CD4-positive, alpha-beta T cell treated with Interleukin-6 for 4 hours (primary cell): ENCODE measurements at places on chromosomes 3 and 15.

DNA sequence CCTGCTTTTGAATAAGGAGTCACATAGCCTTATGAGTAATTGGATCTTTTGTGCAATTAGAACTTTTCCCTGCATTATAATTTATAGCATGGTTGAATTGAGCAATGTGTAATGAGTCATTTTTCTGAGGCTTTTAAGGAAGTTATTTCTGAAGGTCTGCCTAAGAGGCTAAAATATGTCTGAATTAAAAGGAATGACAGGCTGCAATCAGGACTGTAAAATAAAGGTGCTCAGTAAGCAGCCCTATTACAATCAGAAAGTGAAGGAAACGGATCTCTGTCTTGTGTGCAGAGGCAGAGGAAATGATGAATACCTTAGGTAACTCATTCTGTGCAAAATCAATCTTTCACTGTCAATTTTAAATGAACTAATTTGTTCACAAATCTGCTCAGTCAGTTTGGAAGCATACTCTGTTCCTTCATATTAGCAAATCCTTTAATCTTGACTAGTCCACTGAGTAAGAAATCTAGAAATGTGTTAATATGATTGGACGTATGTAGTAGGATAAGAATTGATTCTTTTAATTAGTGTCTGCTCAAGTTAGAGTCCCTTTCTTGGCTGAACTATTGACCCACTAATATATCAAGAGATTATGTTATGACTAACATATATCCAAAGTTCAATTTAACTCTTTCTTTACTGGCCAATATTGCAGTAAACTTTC is 290.1 kb downstream of the ZIC1 start:
- no peak for DNase-seq

DNA sequence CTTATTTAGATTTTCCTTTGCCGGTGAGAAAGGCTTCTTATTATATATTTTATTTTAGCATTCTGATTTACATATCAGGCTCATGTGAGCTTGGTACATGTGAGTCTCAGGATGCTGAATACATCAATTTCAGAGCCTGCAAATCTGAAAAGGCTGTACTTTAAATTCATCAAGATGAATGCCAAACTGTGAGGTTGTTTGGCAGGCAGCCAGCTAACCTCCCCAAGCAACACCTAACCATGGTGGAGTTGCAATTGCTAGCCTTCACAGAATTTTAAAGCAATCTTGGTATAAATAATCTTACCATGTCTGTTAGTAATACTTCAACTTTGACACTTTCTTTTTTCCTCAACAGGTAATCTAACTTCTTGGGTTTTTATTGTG is 252.5 kb downstream of the CDIN1 start:
- no peak for DNase-seq

GRCh38 chr3:162865466-162865865 is 1368.9 kb downstream of the OTOL1 start:
- no peak for DNase-seq

DNA sequence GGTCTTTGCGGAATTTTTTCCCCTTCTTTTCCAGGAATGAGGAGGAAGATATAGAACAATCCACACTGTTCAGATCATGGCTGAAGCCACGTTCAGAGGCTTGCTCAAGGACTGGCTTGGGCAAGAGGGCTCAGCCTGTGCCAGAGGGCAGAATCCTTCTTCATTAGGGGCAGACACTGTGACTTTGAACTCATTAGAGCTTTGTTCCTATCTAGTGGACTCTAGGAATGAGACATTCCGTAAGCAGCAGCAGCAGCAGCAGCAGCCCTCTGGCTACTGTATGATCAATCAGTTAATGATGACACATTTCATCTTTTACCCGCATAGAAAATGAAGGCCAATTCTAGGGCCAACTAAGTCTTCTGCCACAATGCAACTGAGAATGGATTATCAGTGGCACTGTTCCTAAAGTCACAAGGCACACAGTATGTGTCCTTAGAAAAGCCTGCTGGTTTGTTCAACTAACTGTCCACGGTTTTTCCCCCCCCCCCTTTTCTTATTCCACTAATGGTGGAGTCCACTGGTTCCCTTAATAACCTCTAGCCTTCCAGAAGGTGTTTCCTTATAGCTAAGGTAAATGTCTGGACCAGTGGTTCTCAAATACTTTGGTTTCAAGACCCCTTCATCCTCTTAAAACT is 1.7 kb upstream of the RAB8B start:
- DNase-seq = no peak

DNA sequence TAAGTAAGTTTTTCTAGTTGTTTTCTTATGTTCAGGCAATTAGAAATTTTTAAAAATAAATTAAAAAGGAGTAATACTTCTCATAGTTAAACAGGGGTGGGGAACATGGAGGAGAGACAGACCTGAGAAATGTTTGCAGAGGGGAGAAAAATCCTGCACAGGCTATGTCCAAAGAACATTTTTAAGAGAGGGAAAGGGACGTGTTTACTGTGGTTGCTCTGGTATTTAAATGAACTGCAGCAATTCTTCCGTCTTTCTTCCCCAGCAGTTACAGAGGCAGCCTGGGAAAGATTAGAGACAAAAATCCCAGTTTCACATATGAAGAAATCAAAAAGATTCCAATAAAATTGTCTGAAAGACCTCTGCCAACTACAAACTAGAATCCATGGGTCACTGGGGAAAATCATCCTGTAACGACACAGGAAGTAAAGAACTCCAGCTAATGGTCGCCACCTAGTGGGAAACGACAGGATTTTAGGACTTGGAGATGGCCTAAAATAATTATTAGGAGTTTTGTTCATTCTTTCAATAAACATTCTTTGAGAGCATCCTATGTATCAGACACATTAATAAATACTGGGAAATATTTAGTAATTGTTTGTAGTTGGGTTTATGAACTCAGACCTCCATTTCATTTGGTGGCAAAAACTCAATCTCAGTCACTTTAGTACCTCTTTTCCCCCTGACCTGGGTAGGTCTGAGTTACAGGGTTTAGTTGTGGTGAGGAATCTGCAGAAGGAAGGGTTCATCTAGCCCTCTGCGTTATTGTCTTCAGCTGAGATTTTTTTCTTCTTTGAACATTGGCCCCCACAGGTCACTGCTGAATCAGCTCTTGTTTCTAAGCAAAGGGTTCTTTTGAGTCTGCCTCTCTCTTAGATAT is 69.9 kb upstream of the GOLIM4 start:
- DNase-seq = no peak

GRCh38 chr3:175731543-175731942 is 872.4 kb downstream of the NAALADL2 start:
- DNase-seq = no peak

DNA sequence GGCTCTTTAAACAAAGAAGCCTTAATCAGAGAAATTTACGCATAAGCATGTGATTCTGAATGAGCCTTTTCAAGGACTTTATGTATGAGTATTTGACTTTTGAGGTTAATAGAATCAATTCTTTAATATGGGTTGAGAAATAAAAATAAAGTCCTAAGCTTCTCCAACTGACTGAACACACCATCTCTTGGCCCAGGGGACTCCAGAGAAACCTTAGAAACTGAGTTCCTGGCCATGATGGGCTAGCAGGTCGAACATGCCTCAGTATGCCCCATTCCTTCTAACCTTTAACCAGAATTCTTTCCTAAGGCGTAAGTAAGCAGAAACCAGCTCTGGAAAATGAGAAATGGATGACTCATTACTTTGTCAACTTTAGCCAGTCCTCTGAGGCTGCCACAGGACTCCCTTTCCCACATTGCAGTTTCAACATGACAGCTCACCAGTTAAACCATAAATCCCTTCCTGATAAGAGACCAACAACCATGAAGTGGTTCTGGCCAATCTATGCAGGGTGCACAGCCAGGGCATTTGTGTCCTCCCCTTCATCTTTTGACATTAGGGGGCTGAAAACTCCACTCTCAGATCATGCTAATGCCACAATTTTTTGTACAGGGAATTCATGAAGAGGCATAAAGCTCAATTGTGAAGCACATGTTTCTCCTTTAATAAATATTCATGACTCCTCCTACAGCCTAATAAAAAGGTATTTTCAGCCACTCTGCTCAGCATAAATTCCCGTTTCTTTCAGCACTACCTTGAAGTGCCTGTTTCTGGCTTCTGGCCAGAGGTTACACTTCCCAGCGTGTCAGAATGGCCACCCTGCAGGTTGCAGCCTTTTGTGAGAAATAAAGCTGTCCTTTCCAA is 33.3 kb downstream of the TM4SF18 start:
- no peak for DNase-seq

DNA sequence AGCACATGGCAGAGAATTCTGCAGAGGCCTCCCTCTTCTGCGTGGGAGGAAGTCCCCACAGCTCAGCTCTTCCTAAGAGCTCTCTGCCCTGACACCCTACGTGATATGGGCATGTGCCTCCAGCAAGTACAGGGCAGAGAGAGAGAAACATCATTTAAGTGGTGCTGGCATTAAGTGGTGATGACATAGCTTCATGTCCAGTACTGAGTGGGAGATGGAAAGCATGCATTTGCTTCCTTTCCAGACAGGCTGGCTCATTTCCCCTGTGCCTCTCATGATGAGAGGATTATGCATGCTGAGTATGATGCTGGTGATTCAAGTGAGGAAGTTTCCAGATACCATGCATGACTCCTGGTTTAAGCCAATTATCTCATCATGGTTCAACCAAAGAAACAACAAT is 26.9 kb downstream of the BFSP2 start:
- no peak for DNase-seq

GRCh38 chr15:47432826-47433225 is 284.5 kb upstream of the SEMA6D start:
- no peak for DNase-seq

DNA sequence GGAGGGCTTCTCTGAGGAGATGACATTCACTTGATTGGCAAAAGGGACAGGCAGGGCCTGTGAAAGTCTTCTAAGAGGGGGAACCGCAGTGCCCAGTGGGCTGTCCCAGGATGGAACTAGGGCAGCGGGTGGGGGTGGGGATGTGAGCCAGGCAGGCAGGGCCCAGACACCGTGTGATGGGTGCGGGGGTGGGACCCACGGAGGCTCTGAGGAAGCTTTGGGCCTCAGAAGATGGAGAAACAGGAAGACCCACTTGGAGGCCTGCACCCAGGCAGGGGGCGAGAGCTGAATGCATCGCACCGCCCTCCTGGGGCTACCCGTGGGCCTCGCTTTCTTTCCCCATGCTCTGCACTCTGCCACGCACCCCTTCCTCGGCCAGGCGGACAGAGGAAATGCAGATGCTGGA is 32.9 kb upstream of the ACAD9 start:
- DNase-seq = no peak

- no peak for DNase-seq
These were observed 99.5 kb downstream of the POLR2M start for GRCh38 chr15:57806003-57806402.

- no peak for DNase-seq
These were observed 98.2 kb upstream of the AGTR1 start for GRCh38 chr3:148599481-148599880.

DNA sequence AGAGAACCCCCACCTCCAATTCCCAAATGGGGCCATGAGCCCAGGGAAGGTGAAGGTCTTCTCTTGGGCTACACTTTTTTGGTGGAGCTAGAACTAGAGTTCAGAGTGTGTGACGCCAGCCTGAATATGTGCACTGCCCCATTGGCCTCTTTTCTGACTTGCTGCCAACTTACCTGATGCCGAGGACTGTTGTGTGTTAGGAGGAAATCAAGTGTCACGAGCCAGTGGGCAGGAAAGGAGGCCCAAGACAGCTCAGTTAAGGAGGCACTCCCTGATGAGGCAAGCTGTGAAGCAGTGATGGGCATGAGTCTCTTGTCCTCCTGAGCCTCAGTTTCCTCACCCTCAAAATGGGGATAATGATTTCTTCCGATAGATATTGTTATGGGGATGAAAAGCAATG is 107.8 kb downstream of the ANP32A start:
- DNase-seq = no peak

GRCh38 chr3:186583831-186584230 is 13.3 kb downstream of the DNAJB11 start:
- DNase-seq = no peak

DNA sequence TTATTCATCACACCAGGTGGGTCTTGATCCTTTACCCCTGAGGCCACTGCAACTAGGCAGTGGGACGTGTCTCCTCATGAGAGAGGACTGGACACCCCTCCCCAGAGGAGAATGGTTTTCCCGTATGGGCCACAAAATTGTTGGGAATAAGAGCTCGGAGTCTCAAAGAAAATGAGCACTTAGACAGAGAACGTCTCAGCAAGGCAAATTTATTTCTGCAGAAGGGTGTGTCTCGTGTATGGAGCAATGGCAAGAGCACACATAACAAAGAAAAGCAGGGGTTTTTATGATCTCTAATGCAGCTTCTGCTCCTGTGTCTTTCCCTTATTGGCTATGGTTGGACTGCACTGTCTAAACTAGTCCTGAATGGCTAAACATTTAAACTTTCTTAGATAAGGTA is 803.5 kb downstream of the PLOD2 start:
- no peak for DNase-seq

GRCh38 chr3:197847866-197848401 is 56.9 kb downstream of the LRCH3 start:
- peak; percentile 47 for DNase-seq

- no peak for DNase-seq
These were observed 71.9 kb downstream of the PGPEP1L start for GRCh38 chr15:98935736-98936135.

- no peak for DNase-seq
These were observed 21.2 kb upstream of the SMAD3 start for GRCh38 chr15:67043939-67044771.
